ENCODE measurements at places on chromosomes 12 and 14. TPM values are rescaled to one million over a fixed set of nuclear protein-coding genes. Genes with fewer than 3 reads are reported as not detected.

Gene SLC7A8
- total RNA-seq, result 59.9 TPM

Gene SLIRP
- total RNA-seq, result 3.1 TPM

- no peak for DNase-seq
Measured at GRCh38 chr12:91001306-91001705, 3.5 kb downstream of the EPYC start.

- peak; percentile 63 for DNase-seq
Measured at GRCh38 chr12:124566161-124566996, 1.0 kb downstream of the NCOR2 start.

GRCh38 chr14:21347201-21347600 is 36.6 kb downstream of the SUPT16H start:
- no peak for DNase-seq

- no peak for DNase-seq
Measured at GRCh38 chr12:14567351-14568162, at the start of gene PLBD1. PLBD1 (minus strand) TSS chr12:14567883; CDS start chr12:14567696, 187 bp downstream.
